ENCODE measurements at places on chromosomes 7 and 10.

- DNase-seq, result no peak
Observed at GRCh38 chr7:82067628-82068264, 297.9 kb upstream of the HGF start.

- no peak for DNase-seq
Observed at GRCh38 chr10:16894821-16895220, 77.6 kb upstream of the RSU1 start.

DNA sequence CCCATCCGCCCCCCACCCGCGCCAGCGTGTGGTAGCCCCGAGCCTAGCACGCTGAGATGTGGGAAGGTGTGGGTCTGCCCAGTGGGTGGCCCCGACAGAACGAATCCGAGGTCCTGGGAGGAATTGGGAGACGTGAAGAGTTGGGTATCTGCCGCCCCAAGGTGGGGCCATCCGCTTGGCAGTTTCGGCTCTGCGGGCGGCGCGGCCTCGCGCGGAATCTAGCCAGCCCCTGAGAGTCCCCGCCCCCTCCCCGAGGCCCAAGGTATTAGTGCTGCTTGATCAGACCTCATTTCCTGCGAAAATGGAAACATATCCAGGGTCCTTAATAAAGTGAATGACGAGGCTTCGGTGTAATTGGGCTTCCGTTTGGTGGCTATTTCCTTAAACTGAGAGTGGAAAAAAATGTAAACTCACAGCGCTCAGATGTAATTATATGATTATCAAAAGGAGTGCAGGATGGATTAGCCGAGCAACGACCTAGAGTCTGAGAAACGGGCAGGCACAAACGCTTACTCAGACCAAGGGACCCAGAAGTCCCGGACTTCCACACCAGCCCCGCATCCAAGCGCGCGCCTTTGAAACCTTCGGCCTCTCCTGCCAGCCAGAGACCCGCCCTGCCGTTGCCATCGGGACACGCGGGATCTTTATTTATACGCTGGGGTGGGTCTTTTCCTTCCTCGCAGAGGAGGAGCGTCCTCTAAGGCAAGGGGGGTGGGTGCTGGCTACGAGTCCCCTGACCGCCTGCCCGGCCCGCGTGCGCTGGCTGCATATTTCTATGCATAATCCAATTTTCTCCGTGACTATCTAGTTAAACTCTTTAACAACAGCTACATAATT lies 12.8 kb downstream of the LBX1 start:
- no peak for DNase-seq

- DNase-seq, result no peak
Observed at GRCh38 chr10:77281719-77282118, 355.9 kb downstream of the KCNMA1 start.

- no peak for DNase-seq
Observed at GRCh38 chr7:80601999-80602398, 36.4 kb upstream of the CD36 start.

- no peak for DNase-seq
Observed at GRCh38 chr7:73515178-73515577, 6.9 kb downstream of the BAZ1B start.

- DNase-seq, result peak; percentile 41
Observed at GRCh38 chr7:94440451-94441039, 45.9 kb downstream of the COL1A2 start.

- DNase-seq, result no peak
Observed at GRCh38 chr7:82517050-82517449, 73.5 kb upstream of the CACNA2D1 start.

DNA sequence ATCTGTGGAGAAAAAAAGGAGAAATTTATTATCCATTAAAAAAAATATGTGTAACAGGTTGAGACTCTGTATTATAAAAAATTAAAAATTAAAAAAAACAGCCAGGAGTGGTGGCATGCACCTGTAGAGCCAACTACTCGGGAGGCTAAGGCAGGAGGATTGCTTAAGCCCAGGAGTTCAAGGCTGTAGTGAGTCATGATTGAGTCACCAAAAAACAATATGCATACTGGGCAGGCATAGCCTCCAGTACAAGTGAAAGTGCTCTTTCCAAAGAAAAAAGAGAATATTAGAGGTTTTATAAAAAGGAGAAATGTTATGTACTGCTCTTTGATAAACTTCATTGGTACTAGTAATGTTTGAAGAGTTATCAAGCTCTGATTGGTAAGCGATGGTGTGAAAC lies 647.1 kb upstream of the ZWINT start:
- no peak for DNase-seq

GRCh38 chr7:51611937-51612336 lies 295.3 kb upstream of the COBL start:
- DNase-seq, result no peak

- DNase-seq, result no peak
Observed at GRCh38 chr7:32323712-32324111, 166.5 kb downstream of the LSM5 start.

DNA sequence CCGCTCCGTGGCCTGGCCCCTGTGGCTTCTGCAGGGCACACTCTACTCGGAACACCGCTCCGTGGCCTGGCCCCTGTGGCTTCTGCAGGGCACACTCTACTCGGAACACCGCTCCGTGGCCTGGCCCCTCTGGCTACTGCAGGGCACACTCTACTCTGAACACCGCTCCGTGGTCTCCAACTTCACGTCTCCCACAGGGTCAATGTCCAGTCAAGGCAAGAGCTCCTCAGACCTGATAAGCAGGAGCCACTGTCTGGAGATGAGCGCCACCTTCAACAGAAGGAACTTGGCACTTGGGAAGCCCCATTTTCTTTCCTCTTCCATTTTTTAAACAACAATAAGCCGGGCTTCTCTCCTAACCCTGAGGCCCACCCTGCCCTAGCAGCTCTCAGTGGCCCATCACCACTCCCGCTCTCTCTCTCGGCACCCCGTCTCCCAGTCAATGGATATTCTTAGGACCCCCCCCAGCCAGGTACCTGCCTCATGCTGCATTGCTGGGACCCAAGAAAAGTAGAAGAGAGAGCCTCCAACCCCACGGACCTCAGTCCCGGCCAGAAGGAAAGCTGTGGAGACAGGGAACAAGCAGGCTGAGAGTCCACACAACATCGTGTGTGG lies 56.3 kb downstream of the PRKAG2 start:
- no peak for DNase-seq

DNA sequence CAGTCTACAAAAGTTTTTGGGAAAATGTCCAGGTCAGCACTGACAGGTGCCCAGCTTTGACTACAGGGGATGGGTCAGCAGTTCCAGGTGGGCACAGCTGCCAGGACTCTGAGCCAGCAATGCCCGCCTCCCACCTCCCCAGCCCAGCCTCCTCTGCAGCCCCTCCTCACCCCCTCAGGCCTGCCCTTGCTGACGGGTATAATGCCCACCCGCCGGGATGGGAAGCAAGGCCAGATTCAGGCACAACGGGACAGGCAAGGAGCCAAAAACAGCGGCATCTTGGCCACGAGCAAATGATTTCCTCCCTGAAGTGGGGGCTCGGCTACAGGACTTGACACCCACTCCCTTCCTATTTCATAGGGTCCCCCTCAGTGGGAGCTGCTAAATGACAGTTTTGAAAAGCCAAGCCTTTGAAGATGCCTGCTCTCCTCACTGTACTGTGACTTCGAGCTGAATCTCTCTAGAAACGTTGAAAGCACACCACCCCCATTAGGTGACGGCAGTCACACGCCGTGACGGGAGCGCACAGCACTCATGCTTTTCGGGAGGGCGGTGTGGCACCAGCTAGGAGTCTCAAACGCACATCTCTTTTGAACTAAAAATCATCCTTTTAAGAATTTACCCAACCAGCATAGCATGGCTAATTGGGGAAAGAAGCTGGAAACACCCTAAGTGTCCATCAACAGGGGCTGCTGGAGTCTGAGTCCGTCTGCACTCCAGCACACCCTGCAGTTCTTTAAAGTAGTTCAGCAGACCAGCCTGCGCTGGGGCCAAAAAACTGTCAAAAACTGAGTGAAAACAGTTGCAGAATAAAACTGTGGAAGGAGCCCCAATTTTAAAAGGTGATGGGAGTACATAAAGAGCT lies 29.6 kb downstream of the MAD1L1 start:
- no peak for DNase-seq

All from cardiac fibroblast (primary cell).